Liver (tissue), 10 donors: ENCODE measurements at places on chromosomes 3 and 15. TPM values are rescaled to one million over a fixed set of nuclear protein-coding genes. Genes with fewer than 3 reads are reported as not detected.

Gene CCK
- not detected for polyA plus RNA-seq

GRCh38 chr3:42556089-42556632 lies 25.6 kb downstream of the SEC22C start:
- DNase-seq: no peak

DNA sequence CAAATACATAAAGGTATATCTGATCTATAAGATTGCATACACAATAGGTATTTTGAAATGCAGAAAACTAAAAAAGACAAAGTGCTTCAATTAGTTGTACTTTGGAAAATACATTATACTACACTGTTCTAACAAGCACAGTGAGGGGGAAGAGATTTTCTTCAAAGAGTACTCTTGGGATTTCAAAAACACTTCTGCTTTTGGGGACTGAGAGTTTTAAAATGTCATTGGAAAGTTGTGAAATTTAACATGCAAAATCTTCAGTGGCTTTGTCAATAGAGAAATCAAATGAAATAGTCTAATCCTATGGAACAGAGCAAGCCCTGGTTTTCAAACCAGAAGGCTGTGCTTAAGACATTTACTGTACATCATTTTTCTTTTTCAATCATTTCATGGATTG lies 322.2 kb upstream of the SEMA6D start:
- DNase-seq: no peak

GRCh38 chr15:78875107-78875914 lies 2.6 kb downstream of the MORF4L1 start:
- no peak for DNase-seq

DNA sequence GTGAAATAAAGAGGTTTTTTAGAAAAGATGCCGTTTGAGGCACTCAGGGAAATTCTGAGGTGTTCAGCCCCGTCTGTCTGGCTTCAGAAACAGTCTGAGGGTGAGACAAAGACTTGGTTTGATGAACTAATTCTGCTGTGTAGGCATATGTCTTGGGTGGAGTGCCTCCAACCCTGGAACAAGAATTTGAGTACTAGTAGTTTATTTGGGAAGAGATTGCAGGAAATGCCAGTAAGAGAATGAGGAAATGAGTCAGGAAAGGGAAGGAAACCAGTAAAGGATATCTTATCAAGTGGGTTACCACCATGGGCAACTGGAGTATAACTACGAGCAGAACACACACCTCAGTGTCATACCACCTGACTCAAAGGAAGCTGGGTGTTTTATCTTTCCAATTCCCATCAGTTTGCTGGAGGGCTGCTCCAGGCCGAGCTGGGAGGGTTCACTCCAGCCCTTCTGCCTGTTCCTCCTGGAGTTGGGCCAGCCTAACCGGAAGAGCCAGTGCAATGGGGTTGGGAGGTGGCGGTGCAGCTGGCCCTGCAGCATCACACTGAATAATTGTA lies 75.3 kb downstream of the TGFBR2 start:
- DNase-seq: no peak
